Kidney (tissue), 22 donors: ENCODE measurements at places on chromosomes 6 and 20. TPM values are rescaled to one million over a fixed set of nuclear protein-coding genes. Genes with fewer than 3 reads are reported as not detected.

The CGAS gene
- polyA plus RNA-seq, result 1.1 TPM

The SLC26A8 gene
- polyA plus RNA-seq, result not detected

The RAET1G gene
- polyA plus RNA-seq, result 1.3 TPM

The LY6G6D gene
- polyA plus RNA-seq, result not detected

The KIAA0408 gene
- 0.47 TPM for polyA plus RNA-seq

The FOXQ1 gene
- polyA plus RNA-seq, result 6.0 TPM

GRCh38 chr20:9163251-9163650, 94.4 kb downstream of the PLCB4 start:
- DNase-seq, result no peak

GRCh38 chr20:34491226-34491931, 24.8 kb upstream of the DYNLRB1 start:
- DNase-seq, result no peak

DNA sequence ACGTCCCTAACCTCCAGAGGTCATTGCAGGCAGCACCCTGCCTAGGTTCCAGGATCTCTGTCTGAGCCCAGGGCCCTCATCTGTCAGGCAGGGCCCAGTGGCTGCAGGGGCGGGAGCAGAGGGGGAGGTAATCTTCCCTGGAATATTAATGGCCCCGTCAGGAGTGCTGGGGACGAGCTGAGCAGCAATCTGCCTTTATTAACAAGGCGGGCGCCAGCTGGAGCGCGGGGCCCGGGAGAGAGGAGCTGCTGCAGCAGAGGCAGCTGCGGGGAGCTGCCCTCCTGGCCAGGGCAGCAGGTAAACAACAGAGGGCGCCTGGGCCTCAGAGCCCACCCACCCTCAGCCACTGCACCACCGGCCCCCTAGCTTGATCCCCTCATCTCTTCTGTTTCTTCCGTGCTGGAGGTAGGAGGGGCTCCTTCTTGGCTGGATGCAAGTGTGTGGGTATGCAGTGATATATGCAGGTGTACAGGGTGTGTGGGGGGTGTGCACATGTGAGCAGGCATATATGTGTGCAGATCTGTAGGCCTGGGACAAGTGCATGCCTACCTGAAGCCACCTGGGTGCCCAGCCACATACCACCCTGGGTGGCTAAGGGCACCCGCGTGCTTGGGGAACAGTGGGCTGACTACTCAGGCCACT, 131.8 kb upstream of the MLN start:
- peak; percentile 71 for DNase-seq

DNA sequence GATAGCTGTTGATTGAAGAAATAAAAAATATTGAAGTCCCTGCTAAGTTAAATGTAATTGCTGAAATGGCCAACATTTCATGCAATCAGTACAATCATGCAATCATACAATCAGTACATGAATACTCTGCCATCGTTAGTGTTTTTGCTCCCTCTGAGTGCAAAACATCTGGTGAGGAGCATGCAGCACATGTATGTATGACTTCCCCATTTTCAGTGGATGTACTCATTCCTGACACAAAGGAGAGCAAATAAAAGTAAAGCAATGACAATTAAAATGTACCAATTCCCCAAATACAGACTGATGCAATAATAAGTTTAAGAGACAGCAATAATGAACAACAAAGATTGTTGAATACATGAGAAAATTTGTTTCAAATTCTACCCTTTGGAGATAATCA, 140.7 kb downstream of the PLCB1 start:
- DNase-seq, result no peak

DNA sequence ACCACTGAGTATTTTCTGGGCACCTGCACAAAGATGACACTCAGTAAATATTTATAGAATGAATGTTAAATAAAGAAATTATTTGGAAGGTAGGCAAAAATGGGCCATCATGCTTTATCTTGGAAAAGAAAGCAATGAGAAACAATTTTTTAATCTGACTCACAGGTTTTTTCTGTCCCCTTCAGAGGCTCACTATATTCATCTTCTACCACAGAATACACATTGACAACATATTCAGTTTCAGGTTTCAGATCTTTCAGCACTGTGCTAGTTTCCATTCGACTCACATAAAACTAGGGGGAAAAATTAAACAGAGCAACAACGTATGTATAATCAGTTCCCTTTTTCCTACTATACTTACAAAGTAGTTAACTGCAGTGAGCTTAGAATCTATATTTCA, 58.3 kb downstream of the COL12A1 start:
- no peak for DNase-seq

DNA sequence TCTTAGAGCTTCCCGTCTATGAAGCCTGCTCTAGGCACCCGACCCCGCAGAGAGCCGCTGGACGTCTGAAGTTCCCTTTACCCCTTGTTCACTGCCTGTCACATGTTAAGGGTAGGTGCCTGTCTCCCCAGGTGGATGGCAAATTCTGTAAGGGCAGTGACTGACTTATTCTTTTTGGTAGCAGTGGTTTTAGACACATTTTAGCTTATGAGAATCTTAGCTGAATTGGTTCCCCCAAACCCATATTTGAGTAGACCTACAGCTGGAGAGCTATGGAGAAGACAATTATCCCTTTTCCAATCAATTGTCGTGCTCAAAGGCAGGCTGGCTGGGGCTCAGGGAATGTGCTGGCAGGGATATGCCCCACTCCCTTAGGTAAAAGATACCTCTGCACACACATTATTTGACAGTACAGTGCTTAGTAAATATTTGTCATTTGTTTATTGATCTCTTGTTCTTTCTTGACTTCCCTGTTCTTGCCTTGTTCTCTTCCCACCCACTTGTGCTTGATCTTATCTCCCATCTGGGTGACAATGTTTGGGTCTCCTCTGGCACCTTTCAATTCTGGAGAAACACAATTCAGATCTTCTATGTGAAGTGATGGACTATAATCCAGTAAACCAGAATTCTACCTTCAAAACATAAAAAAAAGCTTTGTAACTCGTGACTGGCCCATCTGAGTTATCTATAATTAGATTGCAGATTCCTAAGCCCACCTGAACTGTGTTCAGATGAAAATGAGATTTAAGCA, 114.3 kb upstream of the SLC2A12 start:
- no peak for DNase-seq

- DNase-seq, result no peak
Observed at GRCh38 chr20:62795023-62795761, 1.1 kb upstream of the MRGBP start.

DNA sequence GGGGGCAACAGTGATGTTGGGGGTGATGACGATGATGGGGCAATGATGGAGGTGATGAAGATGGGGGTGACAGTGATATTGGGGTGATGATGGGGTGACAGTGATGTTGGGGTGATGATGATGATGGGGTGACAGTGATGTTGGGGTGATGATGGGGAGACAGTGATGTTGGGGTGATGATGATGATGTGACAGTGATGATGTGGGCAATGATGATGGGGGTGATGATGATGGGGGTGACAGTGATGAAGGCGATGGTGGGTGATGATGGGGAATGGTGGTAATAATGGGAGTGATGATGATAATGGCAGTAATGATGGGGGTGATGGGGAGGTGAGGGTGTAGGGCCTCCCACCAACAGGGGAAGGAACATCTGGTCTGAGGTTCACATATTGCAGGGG, 150.6 kb downstream of the ERMARD start:
- DNase-seq, result no peak

DNA sequence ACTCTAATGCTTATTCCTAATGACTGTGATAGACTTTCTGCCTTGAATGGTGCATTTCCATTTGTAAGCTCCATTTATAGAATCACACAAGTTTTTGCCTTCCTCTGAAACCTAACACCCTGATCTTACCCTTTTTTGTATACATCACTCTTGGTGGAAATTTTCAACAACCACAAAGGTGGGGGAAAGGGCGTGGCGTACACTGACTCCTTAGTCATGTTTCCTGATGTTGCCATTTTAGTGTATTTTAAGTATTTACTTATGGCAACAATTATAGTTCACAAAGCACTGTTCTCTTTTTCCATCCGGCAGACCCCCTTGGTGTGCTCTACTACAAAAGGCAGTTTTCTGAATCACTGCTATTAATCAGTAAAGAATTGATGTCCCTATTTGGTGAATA, 92.0 kb downstream of the ATXN1 start:
- DNase-seq, result no peak

GRCh38 chr6:106069478-106069877, 16.7 kb upstream of the PRDM1 start:
- DNase-seq, result peak; percentile 94

- DNase-seq, result no peak
Observed at GRCh38 chr6:165574220-165575157, 88.6 kb downstream of the PDE10A start.

DNA sequence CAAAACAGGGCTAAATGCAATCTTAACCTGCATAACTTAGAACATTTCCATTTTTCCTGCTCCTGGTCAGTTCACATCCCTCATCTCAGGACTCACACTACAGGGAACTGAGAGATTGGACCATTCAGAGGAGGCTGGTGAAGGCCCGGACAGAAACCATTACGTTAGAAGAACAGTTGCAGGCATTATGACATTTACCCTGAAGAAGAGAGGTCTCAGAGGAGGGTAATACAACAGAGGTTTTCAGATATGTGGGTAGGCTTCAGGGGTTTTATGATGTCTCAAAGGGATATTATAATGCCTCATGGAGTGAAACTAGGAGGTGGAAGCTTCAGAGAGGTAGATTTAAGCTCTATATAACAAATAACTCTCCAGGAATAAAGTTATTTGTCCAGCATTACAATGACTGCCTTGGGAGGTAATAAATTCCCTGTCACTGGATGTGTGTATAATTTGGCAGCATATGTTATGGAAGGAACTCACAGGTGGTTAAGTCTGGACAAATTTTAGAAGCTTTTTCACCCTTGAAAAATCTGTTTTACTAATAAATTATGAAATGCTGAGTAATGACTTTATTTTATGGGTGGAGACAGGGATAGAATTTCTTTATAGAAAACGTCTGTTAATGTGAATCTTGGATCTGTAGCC, 36.7 kb upstream of the RIPOR2 start:
- DNase-seq, result no peak

DNA sequence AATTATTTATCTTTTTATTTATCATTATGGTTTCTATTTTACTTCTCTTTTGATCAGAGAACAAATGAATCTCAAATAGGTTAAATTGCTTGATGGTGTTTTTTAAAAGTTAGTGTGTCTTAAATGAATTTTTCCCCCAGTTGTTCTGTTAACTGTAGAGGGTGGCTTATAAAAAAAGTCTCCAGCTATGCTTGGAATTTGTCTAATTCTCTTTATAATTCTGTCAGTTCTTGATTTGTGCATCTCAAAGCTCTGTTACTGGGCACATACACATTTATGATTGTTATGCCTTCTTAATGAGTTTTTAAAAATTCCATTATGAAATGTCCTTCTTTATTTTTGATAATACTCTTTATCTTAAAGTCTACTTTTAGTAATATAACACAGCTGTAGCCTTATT, 58.0 kb downstream of the LIN28B start:
- no peak for DNase-seq

- DNase-seq, result no peak
Observed at GRCh38 chr6:39215640-39216158, 13.6 kb downstream of the KCNK5 start.

GRCh38 chr6:126300126-126300525, 39.8 kb upstream of the CENPW start:
- DNase-seq, result no peak

DNA sequence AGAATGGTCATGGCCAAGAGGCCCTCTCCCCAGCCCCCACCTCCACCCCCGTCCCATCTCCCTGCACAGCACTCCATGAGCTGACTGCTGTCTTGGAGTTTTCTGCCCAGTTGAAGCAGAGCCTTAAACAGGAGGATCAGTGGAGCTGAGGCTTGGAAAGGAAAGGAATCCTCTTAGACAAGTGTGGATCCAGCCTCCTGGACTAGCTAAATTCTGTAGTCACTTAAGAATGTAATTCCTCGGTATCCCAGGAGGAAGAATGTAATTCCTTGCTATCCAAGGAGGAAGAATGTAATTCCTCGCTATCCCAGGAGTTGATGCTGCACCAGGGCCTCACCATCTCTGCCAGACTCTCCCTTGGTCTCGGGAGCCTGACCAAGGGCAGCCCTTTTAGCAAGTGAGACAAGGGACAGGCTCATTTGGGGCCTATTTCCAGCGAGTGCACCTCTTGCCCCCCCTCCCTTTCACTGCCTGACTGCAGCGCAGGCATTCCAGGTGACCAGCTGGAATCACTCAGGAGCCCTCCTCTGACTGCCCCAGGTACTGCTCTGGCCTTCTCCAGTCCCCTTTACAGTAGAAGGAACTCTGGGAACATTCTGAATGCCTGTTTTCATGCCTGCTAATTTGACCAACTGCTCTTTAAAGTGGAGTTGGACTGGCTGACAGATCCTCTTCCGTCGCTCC, 76.2 kb downstream of the TCP11 start:
- no peak for DNase-seq

DNA sequence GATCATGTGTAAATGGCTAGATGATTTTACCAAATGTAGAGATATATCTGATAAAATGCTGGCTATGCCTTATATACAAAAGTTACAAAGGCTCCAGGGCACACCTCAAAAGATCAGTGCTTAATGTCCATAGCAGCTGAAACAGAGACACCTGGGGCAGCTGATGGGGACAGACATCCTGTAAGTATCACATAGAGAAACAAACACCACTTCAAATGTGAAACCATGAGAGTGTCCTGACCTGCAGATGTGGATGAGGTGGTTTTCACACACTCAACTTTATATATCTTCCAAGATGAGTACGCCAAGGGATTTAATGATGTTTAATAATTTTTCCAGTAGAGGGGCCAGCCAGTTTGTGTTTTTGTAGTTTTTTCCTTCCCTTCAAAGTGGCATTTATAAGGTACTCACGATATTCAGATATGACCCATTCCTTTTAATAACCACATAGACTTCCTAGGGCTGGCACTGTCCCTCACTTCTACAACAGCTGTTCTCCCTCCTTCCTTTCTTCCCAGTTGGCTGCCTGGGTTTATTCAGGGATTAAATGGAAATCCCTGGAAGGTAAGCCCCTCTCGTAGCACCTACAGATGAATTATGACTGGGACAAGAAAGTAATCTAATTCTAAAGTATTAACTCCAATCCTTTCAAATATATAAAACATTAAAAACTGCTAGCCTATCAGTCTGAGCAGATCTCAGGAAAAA, 50.3 kb upstream of the MCM9 start:
- no peak for DNase-seq

DNA sequence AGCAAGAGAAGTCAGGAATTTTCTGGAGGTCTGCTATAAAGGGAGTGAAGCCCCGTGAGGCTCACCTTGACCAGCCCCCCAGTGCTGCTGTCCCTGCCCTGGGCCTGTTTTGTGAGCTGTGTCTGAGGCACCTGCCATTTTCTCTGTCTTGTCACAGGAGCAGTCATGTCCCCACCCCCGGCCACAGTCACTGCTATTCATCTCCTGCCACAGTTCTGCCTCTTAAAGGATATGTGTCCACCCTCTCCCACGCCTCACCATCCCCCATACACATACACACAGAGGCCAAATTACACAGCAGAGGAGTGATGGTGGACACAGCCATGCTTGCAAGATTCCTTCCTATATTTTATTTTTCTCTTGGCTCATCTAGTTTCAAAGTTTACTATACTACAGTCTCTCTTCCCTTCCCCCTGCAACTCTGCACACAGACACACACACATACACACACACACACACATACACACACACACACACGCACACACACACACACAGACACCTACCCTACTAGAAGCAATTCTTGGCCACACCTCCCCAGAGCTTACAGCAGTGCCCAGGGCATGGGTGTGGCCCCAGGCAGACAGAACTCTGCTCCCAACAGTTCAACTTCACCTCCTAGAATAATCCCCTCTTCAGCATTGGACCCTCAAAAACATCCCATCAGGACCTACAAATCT, 68.7 kb upstream of the TAB2 start:
- peak; percentile 49 for DNase-seq

GRCh38 chr6:154267508-154268106, 89.0 kb downstream of the IPCEF1 start:
- DNase-seq, result no peak

GRCh38 chr6:118597636-118598035, 49.5 kb downstream of the PLN start:
- DNase-seq, result no peak
